ENCODE measurements at places on chromosomes 3 and 15.
A peak's percentile ranks its signal among the peaks of the same experiment; 100 is the strongest.

GRCh38 chr3:54994111-54994513 is 66.3 kb upstream of the LRTM1 start:
- no peak for DNase-seq

GRCh38 chr3:61058836-61059235 is 192.4 kb downstream of the FHIT start:
- no peak for DNase-seq

DNA sequence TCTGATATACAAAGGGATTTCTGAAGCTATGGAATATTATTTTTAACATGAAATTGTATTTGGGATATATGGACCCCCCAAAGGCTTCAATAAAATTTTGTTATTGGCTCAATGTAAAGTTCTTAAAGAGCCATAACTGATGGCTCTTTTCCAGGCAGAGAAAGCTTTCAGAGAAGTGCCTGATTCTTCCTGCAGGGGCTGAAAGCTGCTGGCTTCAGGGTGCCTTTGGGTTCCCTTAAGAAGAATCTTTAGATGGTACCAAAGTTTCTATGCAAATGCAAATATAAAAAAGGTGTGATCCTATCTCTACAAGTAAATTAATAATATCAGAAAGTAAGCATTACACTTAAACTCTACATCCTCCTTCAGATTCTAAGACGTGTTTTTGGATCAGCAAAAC is 72.6 kb downstream of the NR2F2 start:
- no peak for DNase-seq

DNA sequence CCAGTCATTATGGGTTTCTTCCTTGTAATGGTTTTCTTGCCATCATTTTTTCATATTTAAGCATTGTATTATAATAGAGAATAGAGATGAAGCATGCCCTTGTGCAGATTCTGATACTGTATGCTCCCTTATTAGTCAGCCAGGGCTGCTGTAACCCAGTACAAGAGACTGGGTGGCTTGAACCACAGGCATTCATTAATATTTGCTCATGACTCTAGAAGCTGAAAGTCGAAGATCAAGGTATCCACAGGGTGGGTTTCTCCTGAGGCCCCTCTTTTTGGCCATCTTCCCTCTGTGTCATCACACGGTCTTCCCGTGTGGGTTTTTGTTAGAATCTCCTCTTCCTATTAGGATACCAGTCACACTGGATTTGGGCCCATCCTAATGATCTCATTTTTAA is 74.5 kb downstream of the FOXP1 start:
- no peak for DNase-seq

GRCh38 chr15:83163032-83163431 is 44.6 kb downstream of the HDGFL3 start:
- DNase-seq, result no peak

GRCh38 chr15:100099976-100100375 is 241.8 kb downstream of the ADAMTS17 start:
- peak; percentile 16 for DNase-seq

DNA sequence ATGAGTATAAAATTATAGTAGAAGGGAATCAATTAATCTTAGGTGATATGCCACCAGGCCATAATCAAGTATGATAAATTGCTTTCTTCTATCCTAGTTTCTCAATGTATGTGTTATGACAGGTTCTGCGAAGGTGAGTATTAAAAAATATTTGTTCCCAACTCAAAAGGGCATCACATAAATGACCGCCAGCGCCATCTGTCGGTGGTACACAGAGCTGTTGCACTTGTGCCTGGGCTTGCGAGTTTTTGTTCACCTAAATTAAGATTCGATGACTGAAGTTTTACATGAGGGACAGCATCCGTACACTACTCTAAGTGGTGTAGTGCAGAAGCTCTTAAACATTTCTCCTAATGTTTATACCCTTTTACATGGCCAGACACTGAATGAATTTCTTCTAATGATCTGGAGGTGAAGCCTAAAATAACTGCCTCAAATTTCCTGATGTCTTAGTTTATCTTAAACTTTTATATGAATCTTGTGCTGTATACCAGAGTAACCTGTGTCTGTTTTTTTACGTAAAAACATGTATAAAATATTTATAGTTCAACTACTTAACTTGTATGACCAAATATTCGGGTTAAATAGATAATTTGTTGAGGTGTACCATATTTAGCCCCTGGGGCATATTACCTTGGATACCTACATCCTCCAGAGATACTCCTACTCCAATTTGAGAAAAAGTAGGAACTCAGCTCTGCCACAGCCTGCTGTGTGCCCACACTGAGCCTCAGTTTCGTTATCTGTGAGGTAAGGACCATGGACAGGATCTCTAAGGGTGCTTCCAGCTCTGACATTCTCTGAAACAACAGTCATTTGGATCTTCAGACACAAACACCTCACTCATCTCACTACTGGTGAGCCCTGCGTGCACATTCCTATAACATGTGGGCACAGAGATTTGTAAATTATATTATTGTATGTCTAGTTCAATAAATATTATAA is 365.6 kb downstream of the MAGI1 start:
- DNase-seq, result peak; percentile 14

- no peak for DNase-seq
These were observed 503.4 kb upstream of the CBLB start for GRCh38 chr3:106371971-106372805.

- DNase-seq, result no peak
These were observed 118.2 kb downstream of the GADL1 start for GRCh38 chr3:30776186-30776815.

GRCh38 chr15:72961346-72961745 is 90.9 kb upstream of the NEO1 start:
- no peak for DNase-seq

DNA sequence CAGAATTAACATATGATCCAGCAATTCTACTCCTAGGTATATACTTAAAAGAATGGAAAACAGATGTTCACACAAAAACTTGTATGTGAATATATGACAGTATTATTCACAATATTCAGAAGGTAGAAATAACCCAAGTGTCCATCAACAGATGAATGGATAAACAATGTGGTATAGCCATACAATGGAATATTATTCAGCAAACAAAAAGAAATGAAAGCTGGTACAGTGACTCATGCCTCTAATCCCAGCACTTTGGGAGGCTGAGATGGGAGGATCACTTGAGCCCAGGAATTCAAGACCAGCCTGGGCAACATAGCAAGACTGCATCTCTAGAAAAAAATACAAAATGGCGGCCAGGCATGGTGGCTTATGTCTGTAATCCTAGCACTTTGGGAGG is 129.4 kb downstream of the RBPMS2 start:
- no peak for DNase-seq

DNA sequence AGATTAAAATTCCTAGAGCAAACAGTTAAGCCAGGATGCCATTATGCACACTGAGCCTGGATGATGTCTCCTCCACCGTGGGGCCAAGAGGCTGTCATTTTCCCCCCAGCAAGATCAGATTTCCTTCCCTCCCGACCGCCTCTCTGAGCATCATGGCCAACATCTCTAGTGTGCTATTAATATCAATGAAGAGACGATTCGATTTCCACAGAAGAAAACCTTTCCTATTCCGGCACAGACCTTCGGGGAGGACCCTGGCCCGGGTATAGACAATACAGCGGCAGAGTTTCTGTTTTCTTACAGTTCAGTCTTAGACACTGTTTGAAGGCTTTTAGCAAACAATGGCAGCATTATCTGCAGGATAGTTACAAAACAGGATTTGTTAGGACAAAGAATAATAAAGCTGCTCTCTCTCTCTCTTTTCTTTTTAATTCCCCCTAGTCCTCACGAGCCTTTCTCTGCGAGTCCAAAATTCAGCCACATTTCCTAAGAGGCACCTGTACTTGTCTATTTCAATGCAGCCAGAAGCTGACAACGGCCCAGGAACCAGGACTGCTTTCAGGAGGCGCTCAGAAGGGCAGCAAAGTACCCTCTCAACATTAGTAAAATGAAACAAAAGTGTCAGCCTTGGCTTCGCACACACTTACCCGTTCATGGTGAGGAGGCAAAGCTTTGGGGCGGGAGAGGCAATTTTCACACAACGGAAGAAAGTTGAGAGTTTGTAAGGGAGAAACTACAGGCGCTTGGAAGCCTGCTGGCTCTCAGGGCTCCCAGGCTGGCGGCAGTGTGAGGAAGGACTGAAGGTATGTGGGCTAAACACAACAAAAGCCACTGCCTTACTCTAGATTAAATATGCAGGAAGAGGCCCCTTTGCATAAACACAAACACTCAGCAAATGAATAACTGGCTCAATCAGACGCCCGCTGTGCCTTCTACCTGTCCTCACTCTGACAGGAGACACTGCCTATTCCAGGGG is 278.0 kb downstream of the FOXP1 start:
- peak; percentile 51 for DNase-seq

- DNase-seq, result no peak
These were observed 25.9 kb upstream of the CAPN7 start for GRCh38 chr3:15180042-15180611.

- no peak for DNase-seq
These were observed 40.7 kb downstream of the RAB6B start for GRCh38 chr3:133855002-133855370.

- peak; percentile 25 for DNase-seq
These were observed 87.8 kb downstream of the RSL24D1 start for GRCh38 chr15:55108858-55109518.

DNA sequence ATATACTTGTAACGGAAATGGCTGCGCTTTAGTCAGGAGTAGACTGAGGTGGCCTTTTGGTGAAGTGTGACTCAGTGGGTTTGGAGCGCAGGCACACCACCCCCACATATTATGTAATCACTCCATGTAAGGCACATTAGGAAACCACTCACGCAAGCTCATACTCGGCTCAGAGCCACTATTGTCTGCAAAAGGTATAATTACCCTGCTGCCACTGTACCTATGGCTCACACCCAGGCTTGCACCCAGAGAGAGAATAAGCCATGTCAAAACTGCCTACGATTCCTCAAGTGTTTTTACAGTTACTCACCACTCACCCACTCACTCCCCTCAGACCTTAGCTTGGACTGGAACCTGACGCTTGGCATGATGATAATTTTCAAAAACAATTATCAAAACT is 611.9 kb upstream of the CCDC54 start:
- peak; percentile 86 for DNase-seq

- DNase-seq, result no peak
These were observed 43.6 kb downstream of the C3orf20 start for GRCh38 chr3:14718539-14718938.

- no peak for DNase-seq
These were observed 299.3 kb downstream of the TBC1D5 start for GRCh38 chr3:17443142-17443541.

- DNase-seq, result no peak
These were observed 128.4 kb downstream of the CTNNB1 start for GRCh38 chr3:41327718-41328117.

DNA sequence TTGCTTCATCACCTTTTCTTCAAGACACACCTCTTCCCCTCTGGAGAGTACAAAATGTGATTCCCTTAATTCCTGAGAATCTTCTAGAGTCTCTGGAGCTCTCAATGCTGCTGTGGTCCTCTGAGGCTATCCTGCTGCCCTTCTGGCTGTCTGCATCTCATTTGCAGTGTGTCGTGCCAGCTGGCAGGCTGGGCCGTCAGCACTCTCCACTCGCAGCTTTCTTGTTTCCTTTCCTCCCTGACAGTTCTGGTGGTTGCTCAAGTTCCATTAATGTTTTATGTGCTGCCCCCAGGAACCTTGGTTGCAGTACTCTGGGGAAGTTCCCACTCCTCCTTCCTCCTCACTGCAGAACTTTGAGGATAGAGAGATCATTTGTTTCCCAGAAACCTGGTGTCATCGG is 210.8 kb upstream of the ROPN1 start:
- no peak for DNase-seq

- no peak for DNase-seq
These were observed 7.8 kb downstream of the CCR5AS start for GRCh38 chr3:46399098-46399497.

DNA sequence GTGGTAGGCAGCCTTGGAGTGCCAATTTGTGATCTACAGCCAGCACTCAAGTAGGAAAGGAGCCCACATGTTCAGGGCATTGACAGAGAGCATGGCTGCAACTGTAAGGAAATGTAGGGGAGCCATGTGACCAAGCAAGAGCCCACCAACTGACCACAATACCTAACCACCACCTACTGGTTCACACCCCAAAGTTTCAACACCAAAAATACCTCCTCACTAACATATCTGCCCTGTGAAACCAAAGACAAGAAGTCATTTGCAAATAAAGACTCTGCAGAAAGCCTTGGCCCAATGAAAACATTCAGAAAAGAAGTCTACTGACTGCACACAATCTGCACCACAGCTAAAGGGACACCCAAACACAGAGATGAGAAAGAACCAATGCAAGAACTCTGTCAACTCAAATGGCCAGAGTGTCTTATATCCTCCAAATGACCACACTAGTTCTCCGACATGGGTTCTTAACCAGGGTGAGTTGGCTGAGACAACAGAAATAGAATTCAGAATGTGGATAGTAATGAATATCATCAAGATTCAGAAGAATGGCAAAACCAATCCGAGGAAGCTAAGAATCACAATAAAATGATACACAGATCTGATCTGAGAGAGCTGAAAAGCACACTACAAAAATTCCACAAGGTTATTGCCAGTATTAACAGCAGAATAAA is 40.6 kb downstream of the SLC9C1 start:
- no peak for DNase-seq

- DNase-seq, result no peak
These were observed 289.7 kb upstream of the TPM1 start for GRCh38 chr15:62752657-62753517.

- peak; percentile 83 for DNase-seq
These were observed 103.6 kb downstream of the ARNT2 start for GRCh38 chr15:80507638-80508316.

DNA sequence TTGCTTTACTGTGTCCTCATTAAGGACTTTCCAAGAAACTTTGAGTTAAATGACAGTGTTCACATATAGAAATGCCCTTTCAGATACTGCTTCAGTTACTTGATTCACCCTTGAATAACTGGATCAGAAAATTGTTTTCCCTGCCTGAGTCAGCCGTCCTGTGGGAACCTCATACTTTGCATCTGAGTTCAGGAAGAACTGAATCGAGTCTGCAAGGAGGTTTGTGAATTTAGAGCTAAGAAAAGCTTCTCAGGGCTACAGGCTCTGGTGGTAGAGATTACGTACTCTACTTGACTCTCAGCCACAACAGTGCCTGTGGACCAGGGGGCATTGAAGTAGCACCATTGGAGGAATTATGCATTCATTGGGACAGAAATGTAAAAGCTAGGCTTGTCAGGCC is 252.4 kb upstream of the C2CD4B start:
- DNase-seq, result no peak

- no peak for DNase-seq
These were observed 49.5 kb downstream of the FBN1 start for GRCh38 chr15:48595981-48596380.

DNA sequence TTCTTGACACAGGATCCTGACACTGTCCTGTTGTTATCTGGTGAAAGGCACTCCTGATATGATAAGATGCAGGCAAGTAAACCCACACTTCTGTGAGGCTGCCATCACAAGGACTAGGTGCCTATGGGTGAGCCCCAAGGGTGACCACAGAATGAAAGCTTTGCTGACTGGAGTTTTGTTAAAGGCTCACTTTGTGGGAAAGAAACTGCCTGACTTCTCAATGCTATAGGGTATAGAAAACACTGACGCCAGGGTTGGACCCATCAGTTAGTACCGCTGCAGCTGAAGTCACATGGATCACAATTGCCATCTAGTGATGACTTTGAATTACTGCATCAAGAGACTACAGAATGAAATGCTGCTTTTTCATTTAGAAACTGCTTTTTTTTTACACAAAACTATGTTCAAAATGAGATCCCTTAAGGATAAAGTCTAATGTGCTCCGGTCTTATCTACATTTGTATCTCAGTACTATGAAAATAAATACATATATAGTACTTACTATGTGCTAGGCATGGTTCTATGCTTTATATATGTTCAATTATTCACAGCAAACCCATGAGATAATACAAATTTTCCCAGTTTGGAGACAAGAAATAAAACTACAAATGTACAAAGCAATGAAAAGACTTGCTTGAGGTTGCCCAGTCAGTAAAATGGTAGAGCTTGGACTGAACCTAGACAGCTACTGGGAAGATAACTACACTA is 64.2 kb upstream of the CMSS1 start:
- peak; percentile 57 for DNase-seq
